Lower leg skin (tissue), 4 donors: ENCODE measurements at places on chromosomes 7 and 10. TPM values are rescaled to one million over a fixed set of nuclear protein-coding genes. Genes with fewer than 3 reads are reported as not detected.

GRCh38 chr10:64773357-64773756, 1252.2 kb downstream of the REEP3 start:
- DNase-seq, result no peak

GRCh38 chr10:131843881-131844284, 56.9 kb upstream of the PPP2R2D start:
- DNase-seq, result no peak

Gene PIK3CG
- total RNA-seq, result 2.7 TPM

- DNase-seq, result no peak
These were observed 838 bp upstream of the DLX6 start for GRCh38 chr7:97004247-97005182.

DNA sequence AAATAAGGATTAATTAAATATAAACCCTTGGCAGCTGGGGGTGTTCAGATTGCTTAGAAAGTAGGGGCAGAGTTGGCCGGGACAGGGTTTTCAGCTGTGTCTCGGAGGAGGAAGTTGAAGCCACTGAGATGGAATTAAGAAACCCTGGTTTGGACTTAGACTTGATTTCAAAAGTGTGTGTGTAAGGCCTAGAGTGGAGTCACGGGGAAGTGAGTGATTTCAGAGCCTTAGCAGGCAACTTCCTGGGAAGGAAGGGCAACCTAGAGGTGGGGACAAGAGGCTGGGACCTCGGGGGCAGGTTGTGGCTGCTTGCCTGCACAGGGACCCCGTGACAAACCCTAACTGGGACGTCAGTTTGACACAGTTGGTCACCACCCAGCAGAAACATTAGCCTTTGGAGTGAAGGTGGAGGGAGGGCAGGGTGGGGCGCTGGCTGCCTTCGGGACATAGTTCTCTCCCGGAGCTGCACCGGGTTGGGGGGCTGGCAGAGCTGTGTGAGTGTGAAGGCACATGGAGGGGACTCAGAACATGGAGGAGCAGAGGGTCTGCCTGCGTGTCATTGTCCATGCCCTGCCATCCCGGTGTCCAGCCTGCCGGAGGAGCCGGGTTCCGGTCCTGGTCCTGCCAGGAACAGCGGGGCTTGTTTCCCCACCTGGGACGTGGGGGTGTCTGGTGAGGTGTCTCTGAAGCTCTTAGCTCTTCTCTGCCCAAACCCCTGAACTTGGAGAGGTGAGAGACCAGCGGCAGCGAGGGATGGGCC, 1.8 kb downstream of the BRI3 start:
- peak; percentile 66 for DNase-seq

DNA sequence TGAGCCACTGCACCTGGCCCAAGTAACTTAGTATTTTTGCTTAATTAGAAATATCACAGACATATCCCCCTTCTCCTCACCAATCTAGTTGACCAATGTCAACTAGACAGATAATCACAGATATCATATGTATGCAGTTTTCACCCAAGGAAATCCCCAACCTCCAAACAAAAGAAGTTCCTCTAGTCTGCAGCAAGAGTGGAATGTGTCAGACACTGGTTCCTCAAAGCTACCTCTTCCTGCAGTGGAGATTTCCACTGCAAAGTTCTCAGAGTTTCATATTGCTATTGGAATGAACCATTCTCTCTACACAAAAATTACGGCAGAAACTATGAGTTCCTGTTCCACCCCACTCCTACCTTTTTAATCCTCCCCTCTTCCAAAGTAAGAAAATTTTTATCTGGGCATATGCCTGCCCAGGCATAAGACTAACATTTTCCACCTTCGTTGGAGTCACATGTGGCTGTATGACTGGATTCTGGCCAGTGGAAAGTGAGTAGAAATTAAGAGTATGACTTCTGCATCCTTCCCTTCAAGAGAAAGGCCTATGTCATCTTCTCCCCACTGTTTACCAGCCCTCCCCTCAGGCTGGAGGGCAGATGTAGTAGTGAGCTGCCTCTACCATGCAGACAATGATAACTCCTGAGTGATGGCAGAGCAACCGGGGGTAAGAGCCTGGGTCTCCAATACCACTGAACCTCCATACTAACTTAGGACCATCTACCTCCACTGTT, 103.0 kb downstream of the MYOF start:
- no peak for DNase-seq

Gene SKIDA1
- total RNA-seq, result 1.4 TPM

GRCh38 chr7:51187941-51188340, 128.7 kb downstream of the COBL start:
- no peak for DNase-seq

DNA sequence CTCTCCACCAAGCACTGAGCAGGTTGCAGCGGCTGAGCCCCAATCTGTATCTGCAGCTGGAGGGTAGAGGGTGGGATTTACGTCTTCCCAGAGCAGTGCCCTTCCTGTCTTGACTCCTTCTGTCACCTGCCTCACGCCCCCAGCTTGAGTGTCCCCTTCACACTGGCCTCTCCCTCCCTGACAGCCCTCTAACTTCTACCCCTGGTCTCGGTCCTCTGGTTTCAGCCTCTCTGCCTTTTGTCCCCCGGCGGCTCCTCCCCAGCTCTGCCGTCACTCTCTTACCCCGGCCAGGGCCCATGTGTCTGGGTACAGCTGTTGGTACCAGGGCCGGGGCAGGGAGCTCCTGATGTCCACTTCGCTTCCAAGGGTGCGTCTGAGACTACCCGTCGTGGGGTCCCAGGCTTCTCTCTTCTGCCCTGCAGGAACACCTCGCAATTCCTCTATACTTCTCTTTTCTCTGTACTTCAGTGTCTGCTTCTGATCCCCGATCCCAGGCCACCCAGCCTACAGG, 654 bp downstream of the MUC3A start:
- no peak for DNase-seq

Gene PRF1
- 1.4 TPM for total RNA-seq

Gene TCTN3
- 17.2 TPM for total RNA-seq

Gene HOXA5
- 5.8 TPM for total RNA-seq

Gene TDRD1
- 0.15 TPM for total RNA-seq

Gene DGKI
- total RNA-seq, result 1.4 TPM

DNA sequence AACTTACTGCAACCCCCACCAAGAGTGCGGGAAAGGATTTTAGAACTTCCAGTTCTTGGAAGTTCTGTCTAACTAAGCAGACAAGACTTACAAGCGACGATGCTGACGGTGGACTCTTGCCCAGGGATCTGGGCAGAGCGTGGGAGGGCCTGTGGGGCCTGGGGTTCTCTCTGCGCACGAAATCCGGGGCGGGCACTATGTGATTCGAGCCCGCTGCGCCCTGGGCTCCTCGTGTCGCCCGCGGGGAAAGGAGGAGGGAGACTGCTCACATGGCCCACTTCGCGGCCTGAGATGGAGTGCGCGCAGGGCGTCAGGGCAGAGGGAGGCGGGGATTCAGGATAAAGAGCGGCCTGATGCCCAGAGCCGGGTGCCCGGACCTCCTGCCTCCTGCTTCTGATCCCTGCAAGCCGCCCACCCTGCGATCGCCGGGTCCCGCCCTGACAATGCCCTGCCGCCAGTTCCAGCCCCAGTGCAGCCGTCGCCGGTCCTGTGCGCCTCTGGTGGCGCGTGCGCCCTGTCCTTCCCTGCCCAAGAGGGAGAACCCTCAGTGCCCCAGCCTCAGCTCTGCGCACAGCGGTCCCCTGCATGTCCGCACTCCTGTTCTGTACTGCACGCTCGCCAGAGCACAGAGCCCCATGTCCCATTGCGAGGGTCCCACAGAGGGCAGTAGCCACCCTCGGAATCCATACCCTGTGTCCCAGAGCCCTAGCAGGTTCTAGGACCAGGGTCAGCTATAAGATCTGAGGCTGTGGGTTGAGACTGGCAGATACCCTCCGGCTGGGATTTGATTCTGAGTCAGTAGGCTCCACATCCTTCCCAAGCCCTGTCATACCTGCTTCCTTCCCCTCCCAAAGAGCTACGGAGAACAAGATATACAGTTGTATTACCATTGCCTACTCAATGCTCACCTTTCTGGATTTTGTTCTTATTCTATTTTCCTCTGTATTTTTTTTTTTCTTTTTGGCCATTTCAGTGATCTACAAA, 99.4 kb upstream of the TMEM106B start:
- DNase-seq, result peak; percentile 70

DNA sequence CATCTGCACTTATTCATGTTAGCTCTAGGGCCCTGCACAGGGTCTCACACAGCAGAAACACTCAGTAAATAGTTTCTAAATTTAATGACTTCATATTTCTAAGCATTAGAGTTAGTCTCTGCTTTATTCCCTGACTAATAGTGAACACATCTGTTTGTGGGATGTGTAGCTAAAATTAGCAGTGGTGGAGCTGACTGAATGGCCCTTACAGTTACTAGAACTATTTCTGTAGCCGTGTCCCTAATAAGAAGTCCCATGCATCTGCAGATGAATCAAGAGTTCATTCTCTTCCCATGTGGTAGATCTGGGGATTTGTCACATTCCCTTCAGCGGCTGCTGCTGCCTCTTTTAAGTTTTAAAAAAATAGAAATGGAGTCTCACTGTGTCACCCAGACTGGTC, 11.7 kb downstream of the MAP3K8 start:
- no peak for DNase-seq

DNA sequence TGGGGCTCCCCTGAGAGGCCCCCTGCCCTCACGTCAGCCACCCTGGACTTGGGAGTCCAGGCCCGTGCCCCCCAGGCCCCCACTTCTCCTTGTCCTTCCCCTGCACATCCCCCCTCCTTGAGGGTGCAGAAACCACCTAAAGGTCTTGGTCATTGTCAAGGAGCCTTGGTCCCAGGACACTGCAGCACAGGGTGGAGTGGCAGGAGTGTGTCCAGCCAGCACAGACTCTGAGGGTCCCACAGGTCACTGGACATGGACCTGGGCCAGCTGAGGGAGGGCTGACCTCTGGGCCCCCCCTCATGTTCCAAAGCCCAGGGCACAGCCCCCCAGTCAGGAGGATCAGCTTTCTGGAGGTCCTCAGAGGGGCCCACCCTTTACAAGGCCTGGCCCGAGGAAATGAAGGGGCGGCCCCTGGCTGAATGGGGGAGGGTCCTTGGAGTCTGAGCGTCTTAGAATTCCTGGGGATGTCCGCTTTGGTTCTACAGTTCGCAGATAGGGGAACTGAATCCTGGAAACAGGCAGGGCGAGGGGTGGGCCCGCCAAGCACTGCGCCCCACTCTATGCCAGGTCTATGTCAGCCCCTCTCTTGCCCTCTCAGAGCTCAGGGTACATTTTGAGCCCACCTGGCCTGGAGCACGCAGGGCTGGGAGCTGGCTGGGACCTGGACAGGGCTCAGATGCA, 54.0 kb downstream of the PWWP2B start:
- DNase-seq, result no peak

GRCh38 chr7:119123326-119123725, 898.8 kb downstream of the ANKRD7 start:
- DNase-seq, result no peak

DNA sequence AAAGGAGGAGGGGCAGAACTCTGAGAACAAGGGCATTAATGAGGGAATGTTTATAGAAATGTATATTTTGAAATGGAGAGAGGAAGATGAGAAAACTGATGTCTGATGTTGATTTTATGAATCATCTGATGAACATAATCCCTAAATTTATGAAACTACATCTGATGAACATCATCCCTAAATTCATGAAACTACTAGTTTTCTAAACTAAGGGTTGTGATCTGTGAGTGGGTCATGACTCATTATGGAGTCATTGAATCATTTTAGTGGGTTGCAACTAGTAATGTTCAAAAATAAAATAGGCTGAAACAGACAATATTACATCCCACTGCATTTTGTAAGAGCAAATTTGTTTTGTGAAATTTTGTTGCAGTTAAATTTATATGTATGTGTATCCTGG, 442.6 kb upstream of the TEX47 start:
- DNase-seq, result no peak
